ENCODE measurements at places on chromosomes 16 and 17. TPM values are rescaled to one million over a fixed set of nuclear protein-coding genes. Genes with fewer than 3 reads are reported as not detected.

DNA sequence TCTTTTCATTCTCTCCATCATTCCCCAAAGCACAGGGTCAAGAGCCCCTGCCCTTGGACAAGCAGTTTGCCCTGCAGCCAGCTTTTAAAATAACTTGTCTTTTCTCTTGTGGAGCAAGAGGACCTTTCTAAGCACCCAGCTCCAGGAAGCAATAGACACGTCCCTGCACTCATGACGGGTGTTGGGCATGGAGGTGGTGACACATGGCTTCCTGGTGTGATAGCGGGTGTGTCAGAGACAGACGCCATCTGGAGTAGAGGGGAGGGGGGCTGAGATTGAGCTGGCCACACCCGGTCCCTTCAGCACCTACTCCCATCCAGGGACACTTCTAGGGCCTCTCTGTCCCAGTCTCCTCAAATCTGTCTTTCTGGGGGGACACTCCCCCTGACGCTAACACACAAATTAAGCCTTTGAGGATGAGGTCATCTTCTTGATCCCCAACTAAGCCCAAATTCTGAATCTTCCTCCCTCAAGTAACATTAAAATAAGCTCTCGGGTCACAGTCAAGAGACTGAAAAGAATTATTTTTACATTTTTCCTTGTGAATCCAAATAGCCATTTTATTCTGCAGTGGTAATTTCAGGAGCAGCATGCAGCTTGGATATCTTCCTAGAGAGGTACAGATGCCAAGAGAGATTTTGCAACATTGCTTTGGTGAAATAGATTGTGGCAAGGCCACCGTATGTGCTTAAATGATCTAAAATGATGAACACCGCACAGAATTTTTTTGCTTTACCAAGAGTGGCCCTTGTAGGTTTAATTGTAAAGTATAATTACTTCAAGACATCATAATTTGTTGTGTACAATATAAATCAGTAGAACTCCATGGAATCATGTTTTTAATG lies 216.6 kb upstream of the IRX3 start:
- no peak overlapping the region for H3K27ac ChIP-seq
- no peaks in the 10 kb centered on the region for H3K36me3 ChIP-seq
- 0 out of 2 replicates have a peak, but pooled peaks cover 5% of the 10 kb centered on the region for H3K4me1 ChIP-seq
- H3K27me3 ChIP-seq: peaks cover 21% of the 10 kb centered on the region

- no peaks in the 10 kb centered on the region for H3K27me3 ChIP-seq
- peak overlapping the region; percentile 89 for H3K27ac ChIP-seq
- peaks cover 52% of the 10 kb centered on the region for H3K4me1 ChIP-seq
- no peak for DNase-seq
Measured at GRCh38 chr17:45131616-45132319, 547 bp downstream of the PLCD3 start.

GRCh38 chr16:799111-799947 lies 1.2 kb downstream of the GNG13 start:
- DNase-seq: no peak
- H3K4me3 ChIP-seq: no peak overlapping the region
- no peaks in the 10 kb centered on the region for H3K27me3 ChIP-seq
- peaks cover 17% of the 10 kb centered on the region for H3K4me1 ChIP-seq

- H3K27ac ChIP-seq: no peak overlapping the region
- peaks cover 30% of the 10 kb centered on the region for H3K27me3 ChIP-seq
- H3K36me3 ChIP-seq: no peaks in the 10 kb centered on the region
- H3K4me3 ChIP-seq: no peak overlapping the region
Measured at GRCh38 chr16:13833515-13833914, 86.4 kb upstream of the ERCC4 start.

GRCh38 chr16:49620158-49620868 lies 235.6 kb downstream of the ZNF423 start:
- peaks cover 16% of the 10 kb centered on the region for H3K4me1 ChIP-seq
- H3K27me3 ChIP-seq: no peaks in the 10 kb centered on the region
- no peaks in the 10 kb centered on the region for H3K36me3 ChIP-seq

DNA sequence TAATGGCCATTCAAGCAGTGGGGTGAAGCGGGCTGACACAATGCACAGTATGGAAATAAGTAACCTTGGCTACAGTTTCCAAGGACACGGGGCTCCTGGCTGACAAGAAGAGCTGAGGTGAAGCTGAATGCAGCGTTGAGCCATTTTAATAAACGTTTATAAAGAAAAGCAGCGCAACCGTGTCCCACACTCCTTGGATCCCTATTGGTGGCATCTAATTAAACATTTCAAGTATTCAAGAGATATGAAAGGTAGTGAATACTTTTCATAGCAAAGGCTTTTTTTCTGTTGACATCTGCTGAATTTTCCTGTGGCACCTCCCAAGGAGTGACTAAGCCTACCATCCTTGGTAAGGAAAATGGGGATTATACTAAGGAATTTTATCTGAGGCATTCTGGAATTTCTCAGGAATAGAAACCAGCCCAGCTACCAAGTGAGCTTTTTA lies 26.5 kb downstream of the DUSP14 start:
- no peak for DNase-seq
- H3K27ac ChIP-seq: no peak overlapping the region
- H3K4me1 ChIP-seq: no peaks in the 10 kb centered on the region

DNA sequence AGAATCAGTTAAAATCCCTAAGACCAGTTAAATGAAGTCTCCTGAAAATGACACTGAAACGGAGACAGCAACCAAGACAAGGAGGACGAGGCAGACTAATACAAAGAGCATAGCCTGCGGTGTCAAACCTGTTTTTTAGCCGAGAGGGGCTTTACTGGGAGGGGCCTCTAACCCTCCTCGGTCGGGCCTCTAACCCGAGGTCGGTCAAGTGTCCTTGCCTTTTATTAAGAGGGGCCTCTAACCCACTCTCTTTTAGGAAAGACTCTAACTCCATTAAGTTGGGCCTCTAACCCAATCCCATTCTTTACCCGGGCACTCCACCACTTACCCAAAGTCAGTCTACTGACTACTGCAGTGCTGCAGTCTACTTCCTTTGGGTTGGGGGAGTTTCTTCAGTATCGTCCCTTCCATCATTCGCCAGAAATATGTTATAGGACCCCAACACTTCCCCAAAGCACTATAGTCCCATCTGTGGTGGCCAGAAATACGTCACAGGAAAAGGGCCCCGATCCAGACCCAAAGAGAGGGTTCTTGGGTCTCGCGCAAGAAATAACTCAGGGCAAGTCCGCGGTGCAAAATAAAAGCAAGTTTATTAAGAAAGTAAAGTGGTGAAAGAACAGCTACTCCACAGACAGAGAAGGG lies 39.2 kb upstream of the ARL4D start:
- H3K4me3 ChIP-seq: no peak overlapping the region
- no peak for DNase-seq
- no peaks in the 10 kb centered on the region for H3K27me3 ChIP-seq
- H3K4me1 ChIP-seq: no peaks in the 10 kb centered on the region

DNA sequence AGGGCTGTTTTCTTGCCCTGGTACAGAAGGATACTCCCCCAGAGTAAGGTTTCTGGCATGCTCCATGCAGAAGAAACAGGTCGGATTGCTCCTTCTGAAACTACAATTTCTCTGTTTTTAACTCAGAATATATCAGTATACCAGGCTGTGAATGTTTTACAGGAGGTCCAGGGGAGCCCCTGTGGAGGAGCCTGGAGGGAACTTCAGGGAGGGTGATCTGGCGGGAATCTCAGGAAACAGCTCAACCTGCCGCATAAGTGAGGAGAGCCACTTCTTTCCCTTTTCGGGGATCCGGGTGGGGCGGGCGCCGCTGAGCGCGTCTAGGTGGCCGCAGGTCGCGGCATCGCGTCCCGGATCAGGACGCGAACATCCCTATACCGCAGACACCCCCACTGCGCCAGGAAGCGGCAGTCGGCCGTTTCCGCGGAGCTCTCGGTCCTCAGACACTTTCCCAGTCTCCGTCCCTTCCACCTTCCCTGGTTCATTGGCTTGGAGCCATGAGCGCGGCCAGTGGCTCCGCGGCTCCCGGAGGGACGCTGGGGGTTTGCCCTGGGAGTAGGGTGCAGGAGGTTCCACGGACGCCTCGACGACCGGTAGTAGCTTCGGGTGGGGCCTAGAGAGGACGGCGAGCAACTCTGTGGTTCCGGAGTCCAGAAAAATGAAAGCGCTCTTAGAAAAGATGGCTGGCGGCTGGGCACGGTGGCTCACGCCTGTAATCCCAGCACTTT lies 3.1 kb upstream of the ZNF764 start:
- H3K27ac ChIP-seq: no peak overlapping the region
- no peaks in the 10 kb centered on the region for H3K36me3 ChIP-seq
- H3K27me3 ChIP-seq: no peaks in the 10 kb centered on the region
- H3K4me1 ChIP-seq: peaks cover 21% of the 10 kb centered on the region

DNA sequence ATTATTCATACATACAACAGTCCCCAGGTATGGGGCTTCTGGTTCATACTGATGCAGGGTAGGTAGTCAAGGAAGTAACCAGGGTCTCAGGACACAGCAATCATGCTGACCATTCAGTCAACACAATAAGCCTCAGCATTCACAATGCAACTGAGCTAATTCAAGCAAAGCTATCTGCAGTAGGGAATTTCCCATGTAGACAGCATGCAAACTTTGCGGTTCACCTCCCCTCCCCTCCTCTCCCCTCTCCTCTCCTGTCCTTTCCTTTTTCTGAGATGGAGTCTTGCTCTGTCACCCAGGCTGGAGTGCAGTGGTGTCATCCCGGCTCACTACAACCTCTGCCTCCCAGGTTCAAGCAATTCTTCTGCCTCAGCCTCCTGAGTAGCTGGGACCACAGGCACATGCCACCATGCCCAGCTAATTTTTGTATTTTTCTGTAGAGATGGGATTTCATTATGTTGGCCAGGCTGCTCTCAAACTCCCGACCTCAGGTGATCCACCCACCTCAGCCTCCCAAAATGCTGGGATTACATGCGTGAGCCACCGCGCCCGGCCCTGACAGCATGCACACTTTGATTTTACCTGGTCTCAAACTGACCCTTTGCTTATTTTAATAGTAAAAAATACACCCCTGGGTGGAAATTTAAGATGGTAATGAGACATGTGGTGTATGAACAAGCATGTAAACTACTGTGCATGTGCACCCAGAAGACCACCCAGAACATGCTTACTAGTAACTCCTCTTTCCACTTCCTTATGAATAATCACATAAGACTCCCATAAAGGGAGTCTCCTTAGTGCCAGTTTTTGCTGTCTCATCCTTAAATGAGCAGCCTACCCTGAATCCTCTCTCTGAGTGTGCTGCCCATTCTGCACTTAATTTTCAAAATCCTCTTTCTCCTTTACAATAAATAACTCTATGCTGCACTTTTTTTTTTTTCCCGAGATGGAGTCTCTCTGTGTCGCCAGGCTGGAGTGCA lies 9.3 kb upstream of the RNF135 start:
- H3K36me3 ChIP-seq: 0 out of 2 replicates have a peak, but pooled peaks cover under 1% of the 10 kb centered on the region
- H3K4me1 ChIP-seq: no peaks in the 10 kb centered on the region

- no peak overlapping the region for H3K27ac ChIP-seq
- no peaks in the 10 kb centered on the region for H3K36me3 ChIP-seq
- peaks cover 3% of the 10 kb centered on the region for H3K4me1 ChIP-seq
- no peaks in the 10 kb centered on the region for H3K27me3 ChIP-seq
- DNase-seq: no peak
- H3K4me3 ChIP-seq: no peak overlapping the region
Measured at GRCh38 chr17:57135789-57136291, 50.8 kb downstream of the AKAP1 start.

GRCh38 chr16:16850274-16850673 lies 471.3 kb downstream of the NPIPA7 start:
- H3K36me3 ChIP-seq: no peaks in the 10 kb centered on the region
- no peak overlapping the region for H3K27ac ChIP-seq
- DNase-seq: no peak
- no peak overlapping the region for H3K4me3 ChIP-seq
- no peaks in the 10 kb centered on the region for H3K4me1 ChIP-seq
- H3K27me3 ChIP-seq: peaks cover 17% of the 10 kb centered on the region

- H3K36me3 ChIP-seq: 0 out of 2 replicates have a peak, but pooled peaks cover 3% of the 10 kb centered on the region
- H3K4me3 ChIP-seq: no peak overlapping the region
- no peak overlapping the region for H3K27ac ChIP-seq
- no peak for DNase-seq
- H3K27me3 ChIP-seq: no peaks in the 10 kb centered on the region
Measured at GRCh38 chr16:10552998-10553491, 27.4 kb downstream of the EMP2 start.

GRCh38 chr17:55673743-55674506 lies 48.7 kb downstream of the TMEM100 start:
- H3K27me3 ChIP-seq: peaks cover 64% of the 10 kb centered on the region
- H3K4me1 ChIP-seq: no peaks in the 10 kb centered on the region
- H3K27ac ChIP-seq: no peak overlapping the region
- H3K4me3 ChIP-seq: no peak overlapping the region

DNA sequence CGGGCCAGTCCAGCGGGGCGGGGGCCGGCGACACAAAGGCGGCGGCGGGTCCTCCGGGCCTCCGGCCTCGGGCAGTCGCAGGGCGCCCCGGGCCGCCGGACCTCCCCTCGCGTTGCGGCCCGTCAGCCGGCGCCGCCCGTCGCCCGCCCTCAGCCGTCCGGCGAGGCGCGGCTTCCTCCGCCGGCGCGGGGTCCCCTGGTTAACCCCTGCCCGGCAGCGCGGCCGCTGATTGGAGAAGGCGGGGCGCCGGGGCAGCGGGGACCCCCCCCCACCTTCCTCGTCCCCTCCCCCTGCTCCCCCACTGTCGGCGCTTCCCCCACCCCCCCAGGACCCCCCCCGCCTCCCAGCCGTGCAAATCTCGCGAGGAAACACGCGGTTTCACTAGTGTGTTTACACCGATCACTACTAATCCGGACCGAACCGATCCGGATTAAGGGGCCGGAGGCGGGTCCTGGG lies at the start of gene TLK2:
Gene TLK2, plus strand, starts transcription at position 402 of the 456 bp plus-strand sequence. CDS start 2,301 bp downstream, outside the sequence.
- H3K36me3 ChIP-seq: no peaks in the 10 kb centered on the region
- peak within 1 kb of the TSS; percentile 69 for H3K4me3 ChIP-seq
- DNase-seq: peak; percentile 47
- H3K27ac ChIP-seq: peak within 1 kb of the TSS; percentile 89
- H3K27me3 ChIP-seq: no peaks in the 10 kb centered on the region

- no peaks in the 10 kb centered on the region for H3K4me1 ChIP-seq
- no peaks in the 10 kb centered on the region for H3K27me3 ChIP-seq
- DNase-seq: no peak
- no peak overlapping the region for H3K27ac ChIP-seq
- H3K36me3 ChIP-seq: 0 out of 2 replicates have a peak, but pooled peaks cover 5% of the 10 kb centered on the region
Measured at GRCh38 chr16:27461483-27462171, 59.7 kb downstream of the IL21R start.

DNA sequence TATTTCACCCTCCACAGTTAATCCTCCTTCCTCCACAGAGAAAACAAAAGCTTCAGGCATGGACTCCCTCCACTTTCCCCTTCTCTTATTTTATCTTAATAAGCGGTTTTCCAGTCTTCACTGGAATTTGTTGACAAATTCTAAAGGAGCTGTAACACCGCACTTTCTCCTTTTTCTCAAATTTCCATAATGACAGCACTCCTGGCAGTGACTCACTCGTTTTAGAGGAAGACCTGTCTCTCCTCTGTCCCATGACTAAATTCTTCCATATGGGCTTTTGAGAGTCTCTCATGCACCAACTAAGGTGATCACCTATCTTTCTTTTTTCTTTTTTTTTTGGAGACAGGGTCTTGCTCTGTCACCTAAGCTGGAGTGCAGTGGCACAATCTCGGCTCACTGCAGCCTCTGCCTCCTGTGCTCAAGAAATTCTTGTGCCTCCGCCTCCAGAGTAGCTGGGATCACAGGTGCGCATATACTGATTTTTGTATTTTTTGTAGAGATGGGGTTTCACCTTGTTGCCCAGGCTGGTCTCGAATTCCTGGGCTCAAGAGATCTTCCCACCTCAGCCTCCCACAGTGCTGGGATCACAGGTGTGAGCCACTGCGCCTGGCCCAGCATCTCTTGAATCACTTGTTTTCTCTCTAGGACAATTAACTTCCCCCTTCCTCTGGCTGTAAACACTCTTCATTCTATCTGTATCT lies 7.7 kb downstream of the ITGAM start:
- H3K36me3 ChIP-seq: no peaks in the 10 kb centered on the region
- no peaks in the 10 kb centered on the region for H3K27me3 ChIP-seq
- H3K27ac ChIP-seq: no peak overlapping the region

The ZSCAN10 gene
- 0.76 TPM for total RNA-seq

The ENPP7 gene
- total RNA-seq: not detected

The FSCN2 gene
- 10.1 TPM for total RNA-seq

The DHRS11 gene
- total RNA-seq: 21.5 TPM

The NTN3 gene
- 0.30 TPM for total RNA-seq

The NME4 gene
- total RNA-seq: 68.2 TPM
